ENCODE measurements at places on chromosomes 7 and 10. TPM values are rescaled to one million over a fixed set of nuclear protein-coding genes. Genes with fewer than 3 reads are reported as not detected.

Gene NXPH1
- not detected for total RNA-seq

Gene SAMD9
- total RNA-seq: 10.8 TPM

Gene NAT16
- total RNA-seq: 0.17 TPM

Gene ITIH5
- 0.08 TPM for total RNA-seq

Gene CRHR2
- total RNA-seq: not detected

Gene SAMD8
- total RNA-seq: 15.4 TPM

Gene CPEB3
- total RNA-seq: 0.41 TPM

Gene NUDT5
- total RNA-seq: 147 TPM

Gene DKK1
- total RNA-seq: 343 TPM

Gene INSIG1
- 23.6 TPM for total RNA-seq

Gene CYP2C8
- total RNA-seq: not detected

Gene PDE1C
- 7.1 TPM for total RNA-seq

Gene KCNH2
- total RNA-seq: 0.51 TPM

Gene ECHDC3
- 9.0 TPM for total RNA-seq

Gene CYP17A1
- total RNA-seq: not detected

Gene HOXA5
- 6.2 TPM for total RNA-seq

Gene GRIFIN
- total RNA-seq: not detected

Gene LRIT2
- total RNA-seq: not detected

Gene AOAH
- total RNA-seq: 0.13 TPM

Gene CDH23
- total RNA-seq: 2.2 TPM

Gene PDE6C
- total RNA-seq: not detected

Gene C7orf33
- not detected for total RNA-seq

Gene SLF2
- 12.0 TPM for total RNA-seq

Gene ANAPC16
- 70.5 TPM for total RNA-seq

Gene DEPP1
- total RNA-seq: 1.8 TPM

Gene C10orf143
- 0.69 TPM for total RNA-seq

Gene UPK3BL2
- 3.8 TPM for total RNA-seq

Gene PTN
- total RNA-seq: not detected

Gene OR2A25
- not detected for total RNA-seq

Gene MUC12
- total RNA-seq: 15.5 TPM

Gene RBP4
- total RNA-seq: 10.4 TPM
